Activated T-helper 2 cell treated with anti-CD3 and anti-CD28 coated beads, Interferon-gamma antibody, Interleukin-2, Interleukin-4, amounts not matched to agents 10 μg/mL and 5 μg/mL and 100 μg/mL, durations not matched to agents 14 hours and 24 hours and 36 hours (primary cell): ENCODE measurements at places on chromosomes 2 and 18. TPM values are rescaled to one million over a fixed set of nuclear protein-coding genes. Genes with fewer than 3 reads are reported as not detected.

MC2R gene
- total RNA-seq: not detected in 2 replicates

ACTG2 gene
- total RNA-seq: 0.14 and 0.21 TPM in 2 replicates

PDIA6 gene
- 210 and 211 TPM in 2 replicates for total RNA-seq

GRCh38 chr2:120344976-120345581 is 857 bp upstream of the INHBB start:
- peaks cover 10% of the 10 kb centered on the region for H3K4me1 ChIP-seq
- H3K36me3 ChIP-seq: no peaks in the 10 kb centered on the region
- no peak overlapping the region for H3K27ac ChIP-seq
- peak; percentile 11 for DNase-seq
- H3K4me3 ChIP-seq: no peak overlapping the region

- H3K4me3 ChIP-seq: no peak overlapping the region
- no peak overlapping the region for H3K27ac ChIP-seq
- H3K4me1 ChIP-seq: no peaks in the 10 kb centered on the region
- no peak for DNase-seq
Measured at GRCh38 chr18:74982946-74983635, 225.8 kb downstream of the PTGR3 start.

GRCh38 chr2:136135921-136136906 is 18.3 kb upstream of the CXCR4 start:
- no peaks in the 10 kb centered on the region for H3K36me3 ChIP-seq
- H3K27me3 ChIP-seq: peaks cover 33% of the 10 kb centered on the region
- H3K4me3 ChIP-seq: peak overlapping the region; percentile 13
- H3K4me1 ChIP-seq: peaks cover 74% of the 10 kb centered on the region

GRCh38 chr18:60962625-60963024 is 370.6 kb upstream of the CDH20 start:
- H3K27me3 ChIP-seq: no peaks in the 10 kb centered on the region
- no peaks in the 10 kb centered on the region for H3K36me3 ChIP-seq
- no peak overlapping the region for H3K4me3 ChIP-seq
- H3K27ac ChIP-seq: no peak overlapping the region
- no peaks in the 10 kb centered on the region for H3K4me1 ChIP-seq
